ENCODE measurements at places on chromosomes 5 and 9. TPM values are rescaled to one million over a fixed set of nuclear protein-coding genes. Genes with fewer than 3 reads are reported as not detected.

DNA sequence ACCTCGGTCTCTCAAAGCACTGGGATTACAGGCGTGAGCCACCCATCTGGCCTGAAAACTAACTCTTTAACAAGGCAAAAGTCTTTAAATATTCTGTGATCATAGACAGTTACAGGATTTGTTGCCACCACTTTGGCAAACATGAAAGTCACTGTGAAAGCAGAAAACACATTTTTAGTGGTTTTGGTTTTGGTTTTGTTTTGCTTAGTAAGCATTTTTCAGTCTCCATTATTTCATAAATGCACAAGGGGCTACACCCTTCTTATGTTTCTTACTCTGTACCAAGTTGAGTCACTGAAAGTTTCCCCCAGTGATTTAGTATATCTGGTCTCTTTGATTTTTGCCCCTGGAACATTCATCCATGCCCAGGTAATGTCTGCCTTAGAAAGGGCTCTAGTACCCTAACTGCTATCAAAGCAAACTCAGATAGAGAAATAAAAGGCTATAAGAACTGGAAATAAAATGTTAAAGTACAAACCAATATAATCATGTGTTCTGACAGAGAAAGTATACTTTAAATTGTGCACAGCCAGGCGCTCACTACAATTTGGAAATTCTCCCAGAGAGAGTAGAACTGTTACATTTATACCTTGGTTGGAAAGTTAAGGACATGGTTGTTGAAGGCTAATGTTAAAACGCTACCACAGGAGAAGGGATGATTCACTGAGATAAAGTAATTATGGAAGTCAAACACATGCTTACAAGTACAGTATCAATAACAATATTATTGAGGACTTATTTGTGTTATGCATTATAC, 1022.5 kb upstream of the DMAC1 start:
- DNase-seq = no peak

- no peak for DNase-seq
These were observed 25.7 kb downstream of the PUM3 start for GRCh38 chr9:2817999-2818803.

- DNase-seq = no peak
These were observed 1068.6 kb downstream of the TAF11L14 start for GRCh38 chr5:18702821-18703220.

DNA sequence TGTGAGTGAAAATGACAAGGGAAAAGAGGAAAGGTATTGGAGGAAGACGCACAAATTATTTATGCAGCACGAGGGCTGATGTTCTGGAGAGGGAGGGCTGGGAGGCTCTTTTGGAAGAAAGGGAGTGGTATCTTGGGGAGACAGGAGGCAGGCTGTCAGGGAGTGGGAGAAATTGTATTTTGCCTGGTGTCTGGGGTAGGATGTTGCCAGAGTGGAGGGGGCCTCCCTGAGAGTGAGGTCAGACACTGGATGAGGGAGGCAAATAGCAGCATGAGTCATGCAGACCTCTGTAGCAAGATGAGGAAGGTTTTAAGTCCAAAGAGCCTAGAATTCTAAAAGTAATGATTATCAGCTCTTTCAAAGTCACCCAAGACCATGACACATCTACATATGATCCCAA, 158.0 kb downstream of the DMRT2 start:
- DNase-seq = no peak

DNA sequence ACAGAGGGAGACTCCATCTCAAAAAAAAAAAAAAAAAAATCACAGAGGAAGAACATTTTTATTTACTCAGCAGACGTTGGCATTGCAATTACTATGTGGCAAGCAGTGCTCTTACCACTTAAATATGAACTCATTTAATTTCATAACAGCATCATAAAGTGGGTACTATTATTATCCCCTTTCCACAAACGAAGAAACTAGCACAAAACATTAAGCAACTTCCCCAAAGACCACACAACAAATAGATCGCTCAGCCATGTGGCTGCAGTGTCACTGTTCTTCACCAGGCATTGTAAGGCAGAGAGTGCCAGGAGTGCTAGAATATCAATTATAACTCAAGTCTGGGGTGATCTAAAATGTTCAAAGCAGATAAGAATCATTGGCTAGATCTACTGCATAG, 69.8 kb upstream of the PLPP6 start:
- no peak for DNase-seq

The PCDHGB4 gene
- total RNA-seq = 12.5 TPM

Data from cardiac septum (tissue), 1 donor.